ENCODE measurements at places on chromosomes 4 and X.

GRCh38 chr4:78569306-78569821 lies 17.8 kb downstream of the ANXA3 start:
- no peak for DNase-seq

- peak; percentile 18 for DNase-seq
Measured at GRCh38 chr4:78953769-78954666, 14.8 kb upstream of the PAQR3 start.

- no peak for DNase-seq
Measured at GRCh38 chr4:24979554-24979953, 51.2 kb downstream of the LGI2 start.

- no peak for DNase-seq
Measured at GRCh38 chr4:88938138-88938537, 118.8 kb downstream of the FAM13A start.

- no peak for DNase-seq
Measured at GRCh38 chr4:46950826-46951225, 41.8 kb upstream of the COX7B2 start.

- no peak for DNase-seq
Measured at GRCh38 chrX:134246282-134246681, 9.3 kb downstream of the CCDC160 start.

DNA sequence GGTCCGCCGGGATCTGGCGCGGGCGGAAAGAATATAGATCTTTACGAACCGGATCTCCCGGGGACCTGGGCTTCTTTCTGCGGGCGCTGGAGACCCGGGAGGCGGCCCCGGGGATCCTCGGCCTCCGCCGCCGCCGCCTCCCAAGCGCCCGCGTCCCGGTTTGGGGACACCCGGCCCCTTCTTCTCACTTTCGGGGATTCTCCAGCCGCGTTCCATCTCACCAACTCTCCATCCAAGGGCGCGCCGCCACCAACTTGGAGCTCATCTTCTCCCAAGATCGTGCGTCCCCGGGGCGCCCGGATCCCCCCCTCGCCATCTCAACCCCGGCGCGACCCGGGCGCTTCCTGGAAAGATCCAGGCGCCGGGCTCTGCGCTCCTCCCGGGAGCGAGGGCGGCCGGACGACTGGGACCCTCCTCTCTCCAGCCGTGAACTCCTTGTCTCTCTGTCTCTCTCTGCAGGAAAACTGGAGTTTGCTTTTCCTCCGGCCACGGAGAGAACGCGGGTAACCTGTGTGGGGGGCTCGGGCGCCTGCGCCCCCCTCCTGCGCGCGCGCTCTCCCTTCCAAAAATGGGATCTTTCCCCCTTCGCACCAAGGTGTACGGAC lies 482 bp upstream of the SHOX start:
- DNase-seq = no peak

GRCh38 chr4:10106421-10107039 lies 10.1 kb downstream of the WDR1 start:
- DNase-seq = peak; percentile 49

DNA sequence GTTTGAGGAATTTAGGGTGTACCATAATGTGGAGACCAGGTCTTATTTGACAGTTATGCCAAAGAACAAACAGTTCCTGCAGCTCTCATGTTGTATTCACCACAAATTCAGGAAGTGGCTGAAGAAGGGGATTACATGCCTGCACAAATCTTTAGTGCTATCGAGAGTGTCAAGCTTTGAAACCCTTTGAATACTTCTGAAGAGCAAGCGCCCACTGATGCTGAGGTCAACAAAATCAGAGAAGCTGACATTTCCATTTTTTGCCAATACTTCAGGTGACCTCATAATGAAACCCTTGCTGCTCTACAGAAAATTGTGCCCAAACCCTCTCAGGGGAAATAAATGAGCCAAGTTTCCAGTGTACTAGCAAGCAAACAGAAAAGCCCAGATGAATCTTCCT lies 28.4 kb downstream of the PAK3 start:
- no peak for DNase-seq

- DNase-seq = peak; percentile 16
Measured at GRCh38 chrX:8864161-8864560, 63.0 kb upstream of the FAM9A start.

- DNase-seq = no peak
Measured at GRCh38 chr4:504076-504475, 5.1 kb downstream of the PIGG start.

GRCh38 chr4:16659079-16659478 lies 239.4 kb downstream of the LDB2 start:
- DNase-seq = peak; percentile 13

DNA sequence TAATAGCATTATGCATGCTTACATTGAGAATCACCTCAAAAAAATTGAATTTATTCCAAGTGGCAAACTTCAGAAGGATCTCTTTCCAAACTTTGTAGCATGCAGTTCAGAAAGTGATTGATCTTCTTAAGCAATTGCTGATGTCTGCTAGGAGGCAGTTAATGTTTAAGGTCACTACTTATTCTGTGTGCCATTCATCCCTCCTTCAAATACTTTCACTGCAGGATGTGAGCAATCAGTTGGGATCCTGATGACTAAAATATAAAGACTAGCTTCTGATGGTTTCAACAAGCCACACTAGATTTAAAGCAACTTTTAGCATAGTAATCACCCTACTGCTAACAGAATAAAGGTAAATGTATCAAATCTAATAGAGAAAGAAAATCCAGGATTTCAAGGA lies 414.1 kb downstream of the ADGRL3 start:
- DNase-seq = no peak

DNA sequence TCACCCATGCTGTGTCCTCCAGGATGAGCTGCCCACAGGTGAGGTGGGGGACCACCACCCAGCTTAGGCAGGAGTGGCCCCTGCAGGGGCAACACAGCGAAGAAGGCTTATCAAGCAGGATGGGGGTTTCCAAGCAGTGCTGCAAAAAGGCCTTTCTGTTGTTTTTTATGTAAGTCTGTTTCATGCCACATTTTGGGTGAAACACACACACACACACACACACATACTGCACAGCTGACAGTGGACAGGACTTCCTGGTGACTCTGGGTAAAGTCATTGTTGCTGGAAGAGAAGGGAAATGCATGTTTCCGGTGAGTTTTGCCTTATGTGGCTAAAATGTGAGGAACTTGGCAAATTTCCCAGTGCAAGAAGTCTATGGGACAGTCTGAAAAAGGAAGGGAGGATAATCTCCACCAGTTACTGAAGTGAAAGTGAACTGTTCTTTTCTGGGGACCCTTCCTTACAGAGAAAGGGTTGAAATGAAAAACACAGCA lies 119.2 kb downstream of the IRF2 start:
- DNase-seq = peak; percentile 48

GRCh38 chrX:153885968-153886903 lies at the start of gene L1CAM:
TSS of gene L1CAM (minus strand) at chrX:153886173. CDS start at chrX:153875836, 10,337 bp downstream.
- peak; percentile 85 for DNase-seq

GRCh38 chr4:186727977-186728519 lies 4.4 kb upstream of the FAT1 start:
- DNase-seq = no peak

GRCh38 chrX:71606536-71607216 lies 11.6 kb downstream of the CXCR3 start:
- no peak for DNase-seq

GRCh38 chr4:137558951-137559350 lies 26.7 kb upstream of the PCDH18 start:
- no peak for DNase-seq

GRCh38 chr4:175143116-175143515 lies 225.0 kb downstream of the ADAM29 start:
- no peak for DNase-seq

GRCh38 chrX:47224896-47225290 lies 6.4 kb downstream of the CDK16 start:
- DNase-seq = no peak

GRCh38 chr4:21811565-21811964 lies 137.0 kb downstream of the KCNIP4 start:
- DNase-seq = no peak

- no peak for DNase-seq
Measured at GRCh38 chrX:136453771-136454170, 34.0 kb upstream of the BRS3 start.

Measured in SK-N-SH (cell line).